Prostate gland (tissue), 2 donors: ENCODE measurements at places on chromosomes 13 and 19. TPM values are rescaled to one million over a fixed set of nuclear protein-coding genes. Genes with fewer than 3 reads are reported as not detected.

Gene LGI4
- 16.3 TPM for total RNA-seq

Gene BCAM
- 258 TPM for total RNA-seq

Gene CYP2S1
- 4.2 TPM for total RNA-seq

Gene SDHAF1
- total RNA-seq, result 75.1 TPM

Gene CGB3
- total RNA-seq, result not detected

Gene KCNRG
- 3.9 TPM for total RNA-seq

Gene CTXN1
- total RNA-seq, result 37.1 TPM

Gene HCST
- not detected for total RNA-seq

Gene IFNL3
- total RNA-seq, result not detected

GRCh38 chr13:99505814-99506269 lies 4.6 kb downstream of the TM9SF2 start:
- no peak for DNase-seq
- no peaks in the 10 kb centered on the region for H3K36me3 ChIP-seq
- no peak overlapping the region for H3K4me3 ChIP-seq
- no peak overlapping the region for H3K27ac ChIP-seq
- no peaks in the 10 kb centered on the region for H3K27me3 ChIP-seq
- peaks cover 5% of the 10 kb centered on the region for H3K4me1 ChIP-seq

DNA sequence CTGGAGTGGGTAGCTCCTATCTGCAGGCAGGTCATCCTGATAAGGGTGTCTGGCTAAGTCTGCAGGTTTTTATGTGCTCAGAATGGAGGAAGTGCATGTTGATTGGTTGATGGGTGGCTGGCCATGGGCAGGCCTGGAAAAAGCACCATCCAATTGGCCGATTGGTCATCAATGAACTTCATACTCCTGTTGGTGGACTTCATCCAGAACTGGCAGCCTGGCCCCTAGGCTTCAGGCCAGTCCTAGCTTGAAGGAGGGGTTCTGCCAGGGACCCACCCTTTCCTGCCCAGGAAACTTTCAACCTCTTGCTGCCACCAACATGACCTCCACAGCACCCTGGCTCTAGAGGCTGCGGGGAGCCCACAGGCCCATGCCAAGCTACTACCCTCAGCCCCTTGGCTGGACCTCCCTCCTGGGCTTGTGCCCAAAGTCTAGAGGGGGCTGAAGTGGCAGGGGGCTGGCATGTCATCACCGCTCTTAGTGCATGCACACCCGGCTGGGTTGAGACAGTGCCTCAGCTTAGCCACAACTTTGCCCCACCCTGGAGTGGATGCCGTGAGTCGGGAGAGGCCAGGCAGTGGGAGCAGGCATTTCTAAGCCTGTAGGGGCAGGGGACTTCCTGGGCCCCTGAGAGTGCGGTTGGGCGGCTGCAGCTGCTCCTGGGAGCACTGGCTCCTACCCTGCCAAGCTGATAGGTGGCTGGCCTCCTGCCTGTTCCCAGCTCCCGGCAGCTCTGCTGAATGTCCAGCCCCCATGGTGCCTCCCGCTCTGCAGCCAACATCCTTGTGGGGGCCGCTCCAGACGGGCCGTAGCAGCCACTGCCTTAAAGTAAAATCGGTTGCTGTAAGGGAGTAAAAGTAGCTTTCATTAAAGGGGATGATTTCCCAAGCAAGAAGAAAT lies 13.2 kb downstream of the DNAJC15 start:
- DNase-seq, result no peak
- no peaks in the 10 kb centered on the region for H3K36me3 ChIP-seq
- H3K27me3 ChIP-seq, result no peaks in the 10 kb centered on the region

DNA sequence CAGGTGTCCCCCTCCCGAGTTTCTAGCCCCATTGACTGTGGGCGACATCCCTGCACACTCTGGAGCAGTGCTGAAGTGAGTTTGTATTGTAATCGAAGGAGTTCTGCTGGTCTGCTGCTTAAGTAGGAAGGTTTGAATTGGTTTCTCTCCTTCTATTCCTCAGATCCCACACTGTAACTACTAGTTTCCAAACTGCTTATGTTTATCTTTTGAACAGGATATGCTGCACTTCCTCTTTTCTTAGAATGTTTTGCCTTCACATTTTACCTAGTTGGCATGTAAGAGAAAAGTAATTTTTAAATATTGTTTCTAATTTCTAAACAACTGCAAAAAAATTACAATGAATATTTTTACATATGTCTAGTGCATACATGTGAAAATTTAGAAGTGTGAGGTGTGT lies 511.8 kb downstream of the KLF12 start:
- no peaks in the 10 kb centered on the region for H3K36me3 ChIP-seq
- no peaks in the 10 kb centered on the region for H3K27me3 ChIP-seq
- H3K4me3 ChIP-seq, result no peak overlapping the region

GRCh38 chr19:47109541-47110375 lies 3.8 kb downstream of the ZC3H4 start:
- peaks cover 2% of the 10 kb centered on the region for H3K4me1 ChIP-seq
- no peaks in the 10 kb centered on the region for H3K36me3 ChIP-seq
- H3K27ac ChIP-seq, result peak overlapping the region; percentile 100
- H3K27me3 ChIP-seq, result no peaks in the 10 kb centered on the region
- DNase-seq, result no peak
- peak overlapping the region; percentile 79 for H3K4me3 ChIP-seq

- no peak overlapping the region for H3K4me3 ChIP-seq
- DNase-seq, result no peak
- H3K36me3 ChIP-seq, result no peaks in the 10 kb centered on the region
- no peak overlapping the region for H3K27ac ChIP-seq
- H3K27me3 ChIP-seq, result no peaks in the 10 kb centered on the region
Observed at GRCh38 chr19:28705008-28705407, 507.9 kb downstream of the UQCRFS1 start.

DNA sequence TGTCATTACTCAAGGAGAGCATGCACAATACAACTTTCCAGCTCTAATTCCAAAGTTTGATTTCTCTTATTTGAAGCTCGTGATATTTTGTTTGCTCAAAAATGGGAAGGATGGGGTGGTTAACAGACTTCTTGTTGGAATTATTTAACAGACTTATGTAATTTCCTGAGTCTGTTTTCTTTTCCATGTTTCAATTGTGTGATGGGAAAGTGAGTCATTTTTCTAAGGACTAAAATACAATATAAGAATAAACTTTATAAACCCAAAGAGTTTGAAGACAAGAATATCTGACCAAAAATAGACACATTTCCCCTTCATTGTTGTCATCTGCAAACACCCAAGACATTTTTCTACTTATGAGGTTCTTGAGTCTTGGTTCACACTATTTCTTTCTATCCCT lies 211.8 kb upstream of the SLITRK5 start:
- no peaks in the 10 kb centered on the region for H3K4me1 ChIP-seq
- DNase-seq, result no peak
- H3K27me3 ChIP-seq, result no peaks in the 10 kb centered on the region
- H3K27ac ChIP-seq, result no peak overlapping the region
- H3K4me3 ChIP-seq, result no peak overlapping the region
- H3K36me3 ChIP-seq, result no peaks in the 10 kb centered on the region

GRCh38 chr13:49124693-49125304 lies 95.3 kb upstream of the MLNR start:
- H3K4me1 ChIP-seq, result no peaks in the 10 kb centered on the region
- H3K27ac ChIP-seq, result no peak overlapping the region
- no peaks in the 10 kb centered on the region for H3K36me3 ChIP-seq

DNA sequence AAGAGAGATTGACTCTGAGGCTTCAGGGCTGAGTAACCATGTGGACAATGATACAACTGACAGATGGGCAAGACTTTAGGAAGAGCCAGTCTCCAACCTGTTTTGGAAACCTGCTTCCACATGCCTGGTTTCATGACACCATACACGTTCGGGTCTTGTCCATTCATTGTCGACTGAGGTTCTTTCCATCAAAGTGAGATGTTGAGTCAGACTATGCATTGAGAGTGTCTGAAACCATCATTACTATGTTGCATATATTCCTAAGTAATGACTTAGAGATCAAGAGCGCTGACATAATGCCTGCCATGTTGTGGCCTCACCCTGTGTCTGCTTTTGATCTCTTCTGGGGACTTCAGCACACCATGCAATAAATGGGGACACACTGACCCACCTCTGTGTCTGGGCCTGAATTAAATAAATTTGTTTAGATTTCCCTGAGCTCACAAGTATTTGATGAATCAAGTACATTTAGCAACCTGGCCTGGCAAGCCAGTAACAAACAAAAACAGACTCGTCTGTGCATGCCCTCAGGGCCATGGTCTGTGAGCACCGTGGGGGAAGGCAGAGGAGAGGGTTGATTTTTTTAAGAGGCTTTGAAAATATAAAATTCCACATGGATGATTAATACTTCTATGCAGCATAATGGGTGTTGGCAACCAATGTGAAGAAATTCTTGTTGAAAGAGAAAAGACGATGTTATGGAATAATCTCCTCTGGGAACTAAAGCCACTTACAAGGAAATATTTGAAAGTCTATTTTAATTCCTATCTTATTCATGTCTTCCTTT lies 49.9 kb upstream of the UBAC2 start:
- no peaks in the 10 kb centered on the region for H3K27me3 ChIP-seq
- no peak overlapping the region for H3K27ac ChIP-seq
- H3K4me1 ChIP-seq, result no peaks in the 10 kb centered on the region
- H3K4me3 ChIP-seq, result no peak overlapping the region
- no peaks in the 10 kb centered on the region for H3K36me3 ChIP-seq
- DNase-seq, result no peak
